HS-5 (cell line): ENCODE measurements at places on chromosomes 5 and 9.

DNA sequence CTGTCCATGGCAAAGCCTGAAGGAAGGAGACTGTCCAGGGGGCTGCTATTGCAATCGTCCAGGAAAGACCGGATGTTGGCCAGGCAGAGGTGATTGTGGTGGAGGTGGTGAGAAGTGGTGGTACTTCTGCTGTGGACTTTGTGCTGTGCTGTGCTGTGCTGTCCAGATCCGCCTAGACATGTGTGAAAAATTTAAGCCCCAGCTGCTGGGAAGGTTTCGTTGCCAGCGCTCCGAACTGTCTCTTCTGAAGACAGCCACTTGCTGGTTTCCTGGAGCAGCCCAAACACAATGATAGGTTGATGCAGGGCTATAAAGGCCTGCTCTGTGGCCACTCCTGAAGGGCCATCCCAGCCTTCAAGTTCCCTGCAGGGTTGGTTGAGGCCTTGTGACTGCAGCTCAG lies 223.0 kb upstream of the MPDZ start:
- no peak for DNase-seq

DNA sequence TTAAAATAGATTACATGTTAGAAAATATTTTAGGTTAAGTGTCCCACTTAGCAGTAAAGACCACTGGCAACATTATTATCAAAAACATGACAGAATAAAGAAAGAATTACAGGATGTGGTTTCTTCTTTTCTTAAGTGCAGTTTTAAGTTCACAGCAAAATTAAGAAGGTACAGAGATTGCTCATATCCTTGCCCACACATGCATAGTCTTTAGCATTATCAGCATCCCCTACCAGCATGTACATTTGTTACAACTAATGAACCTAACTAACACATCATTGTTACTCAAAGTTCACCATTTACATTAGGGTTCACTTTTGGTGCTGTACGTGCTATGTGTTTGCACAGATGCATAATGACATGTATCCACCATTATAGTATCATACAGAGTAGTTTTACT lies 837.7 kb upstream of the CDH9 start:
- peak; percentile 38 for DNase-seq

- no peak for DNase-seq
Measured at GRCh38 chr9:109391176-109391575, 70.3 kb upstream of the EPB41L4B start.

DNA sequence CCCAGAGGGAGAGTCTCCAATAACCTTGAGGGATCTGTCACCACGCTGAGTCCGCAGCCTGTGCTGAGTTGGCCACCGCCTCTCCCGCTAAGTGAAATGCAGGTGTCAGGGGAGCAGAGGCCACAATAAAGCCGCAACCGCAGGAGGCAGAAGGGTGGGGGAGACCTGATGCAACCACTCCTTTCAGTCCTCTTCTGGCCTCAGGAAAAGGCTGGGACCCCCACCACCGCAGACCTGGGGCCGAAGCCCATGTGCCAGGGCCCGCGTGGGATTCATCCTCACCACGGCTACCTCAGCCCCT lies 576 bp downstream of the MAP1B start:
- no peak for DNase-seq

DNA sequence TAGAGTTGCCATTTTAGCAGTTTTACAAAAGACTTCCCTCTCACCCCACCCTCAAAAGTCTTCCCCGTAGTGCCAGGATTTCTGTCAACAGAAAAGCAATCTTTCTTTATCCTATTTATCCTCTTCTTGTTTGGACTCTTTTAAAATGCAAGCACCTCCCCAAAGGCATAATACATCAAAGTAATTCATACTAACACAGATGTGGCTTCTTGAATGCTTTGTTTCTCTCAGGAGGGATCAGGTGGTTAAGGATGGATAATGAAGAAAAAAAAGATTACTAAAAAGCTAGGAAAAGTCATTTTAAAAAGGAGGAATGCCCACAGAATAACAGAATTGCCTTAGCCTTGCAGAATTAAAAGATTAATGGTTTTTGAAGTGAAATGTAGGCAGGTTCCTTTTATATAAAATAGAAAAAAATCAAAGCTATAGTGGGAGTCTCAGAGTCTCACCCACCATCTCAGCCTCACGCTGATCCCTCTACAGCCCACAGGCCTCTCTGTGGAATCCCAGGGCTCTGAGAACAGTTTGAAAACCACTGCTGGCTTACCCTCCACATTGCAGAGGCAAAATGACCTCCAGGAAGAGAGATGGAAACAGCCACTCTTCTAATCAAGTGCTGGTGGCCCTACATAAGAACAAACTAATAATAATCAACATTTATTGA lies 102.2 kb downstream of the GCNT1 start:
- DNase-seq, result no peak

GRCh38 chr5:65355301-65355700 lies 126.4 kb downstream of the ADAMTS6 start:
- DNase-seq, result no peak

DNA sequence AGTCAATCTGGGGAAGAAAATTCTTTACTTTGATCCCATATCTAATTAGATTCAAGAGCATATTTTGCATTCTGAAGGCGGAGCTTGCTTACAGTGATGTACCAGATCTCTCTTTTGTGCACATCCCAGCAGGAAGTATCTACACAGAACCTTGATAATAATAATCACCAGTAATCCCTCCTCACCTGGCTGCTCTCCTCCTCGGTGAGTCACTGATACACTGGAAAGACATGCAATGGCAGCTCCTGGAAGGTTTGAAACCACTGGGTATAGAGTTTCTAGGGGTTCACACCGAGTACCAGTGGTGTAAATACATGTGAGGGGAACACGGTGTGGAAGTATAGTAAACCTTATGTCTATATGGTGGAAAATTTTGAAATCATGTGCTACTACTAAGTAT lies 205.5 kb upstream of the TARS1 start:
- no peak for DNase-seq

GRCh38 chr9:18056993-18057369 lies 417.0 kb upstream of the ADAMTSL1 start:
- DNase-seq, result no peak

DNA sequence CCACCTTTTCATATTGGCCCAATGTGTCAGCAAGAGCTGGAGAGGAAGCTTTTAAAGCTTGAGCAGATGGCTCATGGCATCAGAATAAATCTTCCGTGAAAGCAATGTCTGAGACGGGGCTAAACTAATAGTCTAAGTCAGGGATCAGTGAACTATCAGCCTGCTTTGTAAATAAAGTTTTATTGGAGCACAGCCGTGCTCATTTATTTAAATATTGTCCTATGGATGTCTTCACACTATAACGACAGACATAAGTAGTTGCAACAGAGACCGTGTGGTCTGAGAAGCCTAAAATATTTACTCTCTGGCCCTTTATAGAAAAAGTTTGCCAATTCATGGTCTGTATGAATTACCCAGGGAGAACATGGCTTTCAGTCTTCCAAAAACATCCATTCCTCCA lies 85.6 kb upstream of the SLC44A1 start:
- DNase-seq, result no peak

- DNase-seq, result no peak
Measured at GRCh38 chr9:76459694-76460635, 983 bp downstream of the GCNT1 start.

DNA sequence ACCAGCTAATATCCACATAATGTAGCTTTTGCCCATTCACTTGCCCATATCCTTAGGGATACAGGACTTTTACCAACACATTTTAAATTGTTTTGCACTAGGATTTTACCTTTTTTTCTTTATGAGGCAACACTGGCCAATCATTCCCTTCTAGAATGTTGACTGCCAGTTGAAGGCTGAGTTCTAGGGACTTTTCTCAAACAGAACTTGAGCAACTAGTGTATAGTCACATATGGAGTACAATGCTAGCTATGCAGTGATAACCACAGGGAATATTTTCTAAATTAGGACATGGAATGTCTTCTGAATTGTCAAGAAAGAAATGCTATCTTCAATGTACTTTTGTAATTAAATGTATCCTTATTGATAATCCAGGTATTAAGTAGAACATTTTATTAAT lies 133.6 kb downstream of the OXCT1 start:
- no peak for DNase-seq

GRCh38 chr5:127074466-127074865 lies 1.2 kb upstream of the C5orf63 start:
- DNase-seq, result no peak

DNA sequence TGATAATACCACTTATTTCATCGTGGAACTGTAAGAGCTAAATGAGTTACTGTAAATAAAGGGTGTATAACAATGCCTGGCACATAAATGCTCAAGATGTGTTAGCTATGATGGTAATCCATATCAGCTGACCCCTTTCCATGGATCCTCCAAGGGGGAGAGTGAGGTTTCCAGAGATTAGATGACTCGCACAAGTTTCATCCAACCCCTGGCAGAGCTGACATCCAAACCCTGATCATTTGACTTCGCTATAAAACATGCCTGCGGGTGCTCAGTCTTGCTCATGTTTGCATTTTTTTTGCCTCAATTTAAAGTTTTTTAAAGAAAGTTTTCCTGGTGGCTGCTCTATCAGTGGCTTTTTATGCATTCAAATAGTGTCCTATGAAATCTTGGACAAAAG lies 145.7 kb upstream of the SMIM23 start:
- no peak for DNase-seq

DNA sequence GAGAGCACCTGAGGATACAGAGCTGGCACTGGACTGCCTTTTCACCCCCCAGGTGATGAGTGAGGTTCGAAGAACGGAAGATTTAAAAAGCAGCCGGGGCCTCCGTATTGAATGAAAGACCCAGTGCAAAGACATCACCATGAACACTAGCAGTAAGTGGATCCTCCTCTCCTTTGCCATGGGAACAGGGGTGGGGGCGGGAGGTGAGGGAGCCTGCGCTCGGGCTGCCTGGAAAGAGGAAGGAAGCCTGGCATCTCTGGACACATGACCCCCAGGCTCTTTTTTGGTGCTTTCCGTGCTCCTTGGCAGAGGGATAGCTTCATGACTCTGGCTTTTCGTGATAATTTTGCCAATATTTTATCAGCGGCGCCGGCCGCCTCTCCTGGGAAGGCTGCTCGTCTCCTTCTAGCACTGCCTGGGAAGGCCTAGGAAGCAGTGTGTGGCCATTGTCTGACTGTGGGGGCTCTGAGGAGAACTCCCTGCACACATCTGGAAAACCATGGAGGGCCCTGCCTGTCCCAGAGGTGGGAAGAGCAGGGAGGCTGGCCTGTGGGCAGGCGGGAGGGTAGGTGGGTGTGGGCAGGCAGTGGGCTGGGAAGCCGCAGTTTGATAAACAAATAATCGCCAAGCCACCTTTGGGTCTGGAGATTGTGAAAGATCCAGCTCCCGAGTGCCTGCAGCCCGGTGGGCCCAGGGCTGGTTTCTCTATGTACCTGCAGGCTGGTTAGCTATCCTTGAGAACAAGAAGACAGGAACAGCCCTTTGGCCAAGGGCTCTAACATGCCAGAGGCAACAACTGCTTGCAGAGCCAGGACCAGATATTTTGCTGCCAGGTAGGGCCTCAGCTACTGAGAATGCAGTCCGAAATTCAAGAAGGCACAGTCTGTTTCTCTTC lies 911 bp downstream of the ABLIM3 start:
- DNase-seq, result no peak

DNA sequence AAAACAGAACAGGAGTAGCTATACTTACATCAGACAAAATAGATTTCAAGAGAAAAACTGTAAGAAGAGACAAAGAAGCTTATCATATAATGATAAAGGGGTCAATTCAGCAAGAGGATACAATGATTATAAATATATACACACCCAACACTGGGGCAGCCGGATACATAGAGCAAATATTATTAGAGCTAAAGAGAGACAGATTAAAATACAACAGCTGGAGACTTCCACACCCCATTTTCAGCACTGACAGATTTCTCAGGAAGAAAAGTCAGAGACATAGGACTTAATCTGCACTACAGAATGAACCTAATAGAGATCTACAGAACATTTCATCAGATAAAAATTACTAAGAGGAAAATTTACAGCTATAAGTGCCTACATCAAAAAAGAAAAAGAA lies 35.7 kb downstream of the OXCT1 start:
- no peak for DNase-seq

GRCh38 chr9:127540664-127541041 lies 71.4 kb upstream of the STXBP1 start:
- DNase-seq, result no peak

- DNase-seq, result no peak
Measured at GRCh38 chr5:169627551-169627950, 9.5 kb upstream of the DOCK2 start.

- no peak for DNase-seq
Measured at GRCh38 chr5:114325541-114325940, 36.3 kb upstream of the KCNN2 start.

DNA sequence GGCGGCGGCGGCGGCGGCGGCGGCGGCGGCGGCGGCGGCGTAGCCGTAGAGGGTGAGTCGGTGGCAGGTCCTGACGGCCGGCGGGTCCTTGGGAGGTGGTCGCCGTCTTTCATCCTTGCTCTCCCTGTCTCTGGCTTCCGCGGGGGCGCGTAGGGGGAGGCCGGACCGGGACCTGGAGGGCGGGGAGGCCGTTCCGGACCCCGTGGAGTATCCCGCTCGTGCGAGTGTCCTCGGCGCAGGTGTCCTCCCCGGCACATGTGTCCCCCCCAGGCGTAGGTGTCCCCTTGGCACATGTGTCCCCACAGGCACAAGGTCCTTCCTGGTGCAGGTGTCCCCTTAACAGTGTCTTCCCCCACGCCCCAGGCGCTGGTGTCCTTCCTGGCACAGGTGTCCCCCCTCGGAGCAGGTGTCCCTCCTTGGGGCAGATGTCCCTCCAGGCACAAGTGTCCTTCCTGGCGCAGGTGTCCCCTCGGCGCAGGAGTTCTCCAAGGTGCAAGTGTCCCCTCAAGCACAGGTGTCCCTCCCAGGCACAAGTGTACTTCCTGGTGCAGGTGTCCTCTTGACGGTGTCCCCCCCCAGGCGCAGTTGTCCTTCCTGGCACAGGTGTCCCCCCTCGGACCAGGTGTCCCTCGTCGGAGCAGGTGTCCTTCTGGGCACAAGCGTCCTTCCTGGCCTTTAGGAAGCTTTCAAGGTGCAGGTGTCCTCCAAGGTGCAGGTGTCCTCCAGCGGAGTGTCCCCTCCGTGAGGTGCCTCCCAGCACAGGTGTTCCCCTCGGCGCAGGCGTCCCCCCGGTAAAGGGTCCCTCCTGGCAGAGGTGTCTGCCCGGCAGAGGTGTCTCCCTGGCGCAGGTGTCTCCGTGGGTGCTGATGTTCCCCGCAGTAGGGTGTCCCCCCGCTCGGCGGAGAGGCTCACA lies 519 bp downstream of the EXOC3 start:
- DNase-seq, result no peak

DNA sequence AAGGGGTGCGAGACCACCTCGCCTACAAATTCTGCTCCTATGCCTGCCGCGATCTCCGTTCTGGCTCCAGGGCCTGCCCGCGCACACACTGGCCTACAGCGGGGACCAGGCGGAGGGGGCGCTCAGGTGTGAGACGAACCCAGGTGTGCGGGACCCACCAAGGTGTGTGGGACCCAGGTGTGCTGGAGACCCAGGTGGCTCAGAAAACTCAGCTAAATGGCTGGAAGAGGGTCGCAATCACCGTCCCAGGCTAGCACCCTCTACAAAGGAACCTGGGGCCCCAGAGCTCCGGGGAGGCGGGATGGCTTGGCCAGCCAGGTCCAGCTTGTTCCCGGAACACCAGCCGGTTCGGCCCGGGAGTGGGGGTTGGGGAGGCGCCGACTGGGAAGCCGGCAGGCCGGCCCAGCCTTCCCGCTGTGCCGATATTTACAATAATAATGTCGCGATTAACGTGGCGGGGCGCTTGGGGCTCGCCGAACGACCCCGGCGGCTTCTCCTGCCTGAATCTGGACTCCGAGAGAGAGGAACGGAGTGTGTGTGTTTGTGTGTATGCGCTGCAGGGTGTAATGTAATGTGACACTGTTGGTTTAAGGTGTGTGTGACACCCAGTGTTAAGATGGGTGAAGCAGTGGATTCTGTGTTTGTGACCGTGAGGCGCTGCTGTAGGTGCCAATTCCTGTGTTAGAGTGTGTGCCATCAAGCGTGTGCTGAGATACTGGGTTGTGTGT lies 1.4 kb downstream of the PCDH1 start:
- no peak for DNase-seq

GRCh38 chr5:53917095-53917494 lies 356.7 kb downstream of the NDUFS4 start:
- peak; percentile 50 for DNase-seq
